ENCODE measurements at places on chromosomes 7 and 10.
A peak's percentile ranks its signal among the peaks of the same experiment; 100 is the strongest.

GRCh38 chr7:24721481-24722001, 35.7 kb downstream of the GSDME start:
- no peak for DNase-seq

DNA sequence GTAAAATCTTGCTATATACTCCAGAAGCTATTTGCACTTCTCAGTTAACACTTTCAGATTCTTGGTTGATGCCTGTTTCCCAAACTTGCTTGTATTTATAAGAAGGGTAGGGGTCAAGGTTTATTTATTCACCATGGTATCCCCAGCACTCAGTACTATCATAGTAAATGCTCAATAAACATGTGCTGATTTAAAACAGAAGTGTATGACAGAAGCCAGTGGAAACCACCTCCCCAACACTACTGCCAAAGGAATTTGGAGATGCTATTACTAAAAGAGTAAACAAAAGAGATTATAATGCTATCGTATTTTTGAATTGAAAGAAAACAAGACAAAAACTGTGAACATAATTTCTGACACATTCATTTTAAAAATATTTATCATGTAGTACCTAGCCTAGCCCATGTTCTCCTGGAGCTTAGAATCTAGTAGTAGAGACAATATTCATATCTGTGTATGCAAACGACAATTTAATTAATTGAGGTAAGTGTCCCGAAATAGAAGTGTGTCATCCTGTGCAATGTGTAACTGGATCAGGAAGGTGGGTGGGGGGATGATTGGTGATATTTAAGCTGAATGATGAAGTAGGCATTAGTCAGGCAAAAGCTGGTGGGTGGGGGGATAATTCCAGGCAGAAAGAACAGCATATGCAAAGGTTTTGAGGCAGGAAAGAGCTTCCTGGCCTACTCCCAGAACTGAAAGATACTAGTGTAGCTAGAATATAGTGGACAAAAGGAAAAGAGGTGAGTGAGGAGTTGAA, 77.5 kb downstream of the HGF start:
- no peak for DNase-seq

- no peak for DNase-seq
Observed at GRCh38 chr10:25831080-25831479, 102.9 kb upstream of the MYO3A start.

GRCh38 chr10:3397231-3397630, 224.6 kb upstream of the PITRM1 start:
- no peak for DNase-seq

DNA sequence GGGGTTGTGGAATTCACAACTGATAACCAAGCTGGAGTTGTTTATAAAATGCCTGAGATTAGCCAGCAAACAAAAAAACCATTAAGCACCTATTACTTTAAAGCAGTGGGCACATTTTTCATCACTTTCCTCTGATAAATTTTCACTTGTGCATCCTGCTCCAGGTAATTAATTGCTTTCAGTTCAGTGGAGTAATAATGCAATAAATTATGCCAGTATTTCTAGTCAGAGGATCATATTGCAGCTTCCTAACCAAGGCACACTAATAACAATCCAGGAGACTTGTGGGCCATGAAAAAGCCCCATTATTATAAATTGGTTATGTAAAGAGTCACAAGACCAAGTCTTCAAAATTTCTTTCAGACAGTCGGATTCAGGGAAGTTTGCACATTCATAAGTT, 193.2 kb downstream of the LRMDA start:
- DNase-seq, result no peak

GRCh38 chr10:133143200-133143533, 16.9 kb upstream of the KNDC1 start:
- no peak for DNase-seq

DNA sequence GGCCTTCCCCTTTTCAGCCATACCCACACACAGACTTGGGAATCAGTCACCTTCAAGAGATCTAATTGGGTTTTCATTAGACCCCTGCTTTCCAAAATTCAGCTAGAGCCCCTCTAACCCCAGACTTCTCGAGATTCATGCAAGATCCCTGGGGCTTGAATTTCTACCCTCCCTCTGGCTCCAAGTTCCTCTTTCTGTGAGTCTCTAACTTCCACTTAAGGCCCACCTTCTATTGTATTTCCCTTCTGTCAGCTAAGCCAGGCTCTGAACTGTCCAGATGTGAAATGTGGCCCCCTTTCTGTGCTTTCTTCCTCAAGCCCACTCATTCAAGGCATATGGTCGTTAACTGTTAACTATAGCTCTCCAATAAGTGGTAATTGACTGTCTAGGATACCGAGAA, 132.2 kb downstream of the ZNF365 start:
- DNase-seq, result peak; percentile 17

GRCh38 chr7:5672468-5672867, 109.0 kb downstream of the RNF216 start:
- DNase-seq, result no peak

GRCh38 chr10:95395947-95396449, 105.2 kb upstream of the PDLIM1 start:
- DNase-seq, result no peak

DNA sequence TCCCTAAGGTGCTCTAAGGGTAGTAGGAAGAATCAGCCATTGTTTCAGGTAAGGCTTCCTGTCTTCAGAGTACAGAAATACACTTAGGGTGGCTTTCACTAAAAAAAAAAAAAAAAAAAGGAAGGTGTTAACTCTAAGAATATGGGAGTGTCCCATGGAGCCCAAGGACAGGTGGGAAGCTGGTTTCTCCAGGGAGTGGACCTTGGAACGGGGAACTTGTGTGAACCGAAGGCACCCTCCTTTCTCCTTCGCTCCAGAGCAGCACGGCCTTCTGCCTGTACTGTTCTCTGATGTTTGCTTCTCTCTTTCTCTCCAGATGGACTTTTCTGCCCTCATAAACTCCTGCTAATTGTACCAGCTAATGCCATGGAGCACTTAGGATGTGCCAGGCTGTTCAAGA, 6.2 kb downstream of the OPALIN start:
- no peak for DNase-seq

DNA sequence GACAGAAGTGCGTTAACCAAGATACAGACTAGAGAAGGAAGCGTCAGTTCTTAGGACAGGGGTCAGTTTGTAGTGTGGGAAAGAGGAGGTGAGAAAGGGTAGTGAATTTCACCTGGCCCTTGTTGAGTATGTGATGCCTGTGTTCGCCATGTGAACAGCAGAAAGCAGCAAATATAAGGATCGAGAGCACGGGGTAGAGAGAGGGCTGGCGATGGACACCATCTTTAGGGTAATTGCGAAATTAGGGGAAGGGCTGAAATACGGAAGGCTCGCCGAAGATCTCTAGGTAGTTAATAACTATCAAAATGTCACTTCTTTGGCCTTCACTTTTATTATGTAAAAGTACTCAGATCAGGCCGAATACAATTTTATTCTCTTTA, 6.2 kb upstream of the MEST start:
- DNase-seq, result no peak

- no peak for DNase-seq
Observed at GRCh38 chr10:89330537-89331212, 2.9 kb downstream of the IFIT3 start.

- DNase-seq, result no peak
Observed at GRCh38 chr10:129058664-129059155, 408.3 kb upstream of the MGMT start.

GRCh38 chr7:100158229-100159098, at the start of gene TRAPPC14:
Gene TRAPPC14, minus strand, starts transcription at chr7:100158723. Its CDS starts 224 bp downstream, at chr7:100158499.
- DNase-seq, result peak; percentile 65

DNA sequence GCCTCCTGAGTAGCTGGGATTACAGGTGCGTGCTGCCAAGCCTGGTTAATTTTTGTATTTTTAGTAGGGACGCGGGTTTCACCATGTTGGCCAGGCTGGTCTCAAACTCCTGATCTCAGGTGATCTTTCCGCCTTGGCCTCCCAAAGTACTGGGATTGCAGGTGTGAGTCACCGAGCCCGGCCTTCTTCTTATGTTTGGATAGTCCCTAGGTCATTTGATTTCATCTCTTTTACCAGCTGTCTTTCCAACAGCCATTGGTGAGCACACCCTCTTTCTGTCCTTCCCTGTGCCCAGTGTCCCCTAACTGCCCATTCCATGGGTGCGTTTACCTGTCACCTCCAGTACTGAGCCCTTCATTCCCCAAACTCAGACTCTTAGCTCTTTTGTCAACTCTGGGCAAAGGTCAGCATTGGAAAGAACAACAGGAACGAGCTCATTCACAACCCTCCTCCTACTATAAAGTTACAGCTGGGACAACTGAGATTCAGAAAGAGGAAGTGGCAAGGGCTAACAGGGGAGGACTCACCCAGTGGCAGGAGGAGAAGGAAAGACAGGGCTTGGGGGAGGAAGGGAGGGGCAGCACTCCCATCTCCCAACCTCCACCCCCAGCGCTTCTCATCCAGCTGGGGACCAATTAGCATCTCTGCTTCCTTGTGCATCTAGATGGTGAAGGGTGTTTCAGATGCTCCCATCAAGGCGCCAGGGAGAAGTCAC, 5.6 kb downstream of the SSC4D start:
- peak; percentile 76 for DNase-seq

DNA sequence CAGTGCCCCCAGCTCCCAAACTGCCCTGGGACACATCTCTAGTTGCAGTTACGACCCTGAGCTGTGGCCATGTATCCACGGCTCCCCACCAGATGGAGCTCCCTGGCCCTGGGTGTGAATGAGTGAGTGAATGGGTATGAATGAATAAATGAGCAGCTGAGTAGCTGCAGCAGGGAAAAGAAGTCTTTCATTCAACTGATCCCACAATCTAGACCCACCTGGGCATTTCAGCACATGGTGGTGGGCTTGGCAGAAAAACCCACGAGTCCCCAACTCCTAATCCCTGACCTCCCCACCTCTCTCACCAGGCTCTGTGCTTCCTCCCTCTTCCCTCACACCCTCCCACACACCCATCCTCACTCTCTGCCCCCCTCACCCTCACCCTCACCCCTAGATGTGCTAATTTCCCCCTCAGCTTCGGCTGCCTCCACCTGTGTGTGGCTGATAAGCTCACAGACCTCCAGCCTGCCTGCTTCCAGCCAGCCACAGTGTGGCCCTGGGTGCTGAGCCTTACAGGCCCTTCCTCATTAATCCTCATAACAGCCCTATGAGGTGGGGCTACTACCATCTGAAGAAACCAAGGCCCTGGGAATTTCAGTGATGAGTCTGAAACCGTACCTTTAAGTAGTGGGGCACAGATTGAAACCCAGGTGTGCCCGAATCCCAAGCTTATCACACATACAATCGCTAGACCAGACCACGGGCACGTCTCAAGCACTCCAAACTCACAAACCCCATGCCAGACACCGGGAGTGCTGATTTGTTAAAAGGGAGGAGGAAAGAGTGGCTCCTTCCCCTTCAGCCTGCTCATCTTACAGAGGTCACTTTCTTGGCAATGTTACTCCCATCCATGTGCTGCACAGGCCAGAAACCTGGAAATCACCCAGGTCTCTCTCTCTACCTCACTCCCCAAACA, 2.2 kb upstream of the ATP6V1F start:
- no peak for DNase-seq

- DNase-seq, result no peak
Observed at GRCh38 chr7:17989546-17989945, 38.1 kb downstream of the PRPS1L1 start.

DNA sequence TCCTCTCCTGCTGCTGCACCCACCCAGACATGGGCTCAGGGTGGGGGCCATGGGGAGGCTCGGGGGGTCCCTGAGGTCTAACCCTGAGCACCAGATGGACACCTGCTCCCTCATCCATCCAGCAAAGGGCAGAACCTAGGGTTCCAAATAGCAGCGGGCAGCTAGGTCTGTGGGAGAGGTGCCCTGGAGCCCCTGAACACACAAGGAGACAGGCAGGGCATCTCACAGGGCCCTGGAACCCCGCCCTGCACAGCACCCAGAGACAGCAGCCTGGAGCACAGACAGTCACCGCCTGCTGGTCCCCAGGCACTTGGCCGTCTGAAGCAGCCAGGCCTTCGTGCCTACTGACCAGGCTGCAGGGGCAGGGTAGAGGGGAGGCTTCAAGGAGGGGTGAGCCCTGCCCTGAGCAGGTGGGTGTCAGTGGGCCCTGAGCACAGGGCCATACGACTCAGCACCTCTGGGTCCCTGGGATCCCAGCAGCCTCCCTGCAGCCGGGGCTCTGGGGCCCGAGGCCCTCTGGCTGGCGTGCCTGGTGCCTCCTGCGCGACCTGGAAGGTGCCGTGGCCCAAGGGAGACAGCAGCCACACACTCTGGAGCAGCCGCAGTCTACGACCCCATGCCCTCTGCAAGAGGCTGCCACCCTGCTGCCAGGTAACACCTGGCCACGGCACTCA, 38.3 kb downstream of the GET4 start:
- no peak for DNase-seq

DNA sequence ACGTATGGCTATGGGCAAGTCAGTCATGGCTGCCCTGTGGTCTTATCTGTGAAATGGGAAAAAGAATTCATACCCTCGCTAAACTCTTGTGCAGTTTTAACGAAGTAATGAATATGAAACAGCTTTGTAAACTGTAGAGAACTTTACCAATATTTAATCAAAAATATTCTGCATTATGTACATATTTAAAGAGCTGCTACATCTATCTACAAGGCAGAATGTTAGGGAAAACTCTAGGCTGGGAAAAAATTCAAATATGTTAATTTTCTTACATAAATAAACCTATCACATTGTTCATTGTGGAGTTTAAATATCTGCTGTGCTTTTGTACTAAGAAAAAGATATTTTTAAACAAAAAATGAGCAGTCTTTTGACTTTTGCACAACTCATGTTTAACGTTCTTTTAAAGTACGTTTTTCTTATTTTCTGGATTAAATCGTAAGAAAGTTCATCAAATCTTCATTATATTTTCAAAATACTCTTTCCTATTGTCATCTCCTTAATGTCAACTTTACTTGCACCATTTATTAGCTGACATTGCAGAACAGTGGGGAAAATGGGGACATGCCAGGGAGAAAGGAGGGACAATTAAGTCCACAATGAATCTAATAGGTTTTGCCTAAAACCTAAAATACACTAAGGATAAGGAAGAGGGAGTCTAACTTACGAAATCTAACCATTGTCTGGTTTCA, 57.5 kb downstream of the ICA1 start:
- DNase-seq, result no peak

GRCh38 chr10:131078131-131078881, 233.2 kb downstream of the TCERG1L start:
- no peak for DNase-seq

- DNase-seq, result no peak
Observed at GRCh38 chr10:22824984-22825383, 102.9 kb upstream of the ARMC3 start.

GRCh38 chr7:38181111-38181510, 3.1 kb downstream of the STARD3NL start:
- peak; percentile 13 for DNase-seq

DNA sequence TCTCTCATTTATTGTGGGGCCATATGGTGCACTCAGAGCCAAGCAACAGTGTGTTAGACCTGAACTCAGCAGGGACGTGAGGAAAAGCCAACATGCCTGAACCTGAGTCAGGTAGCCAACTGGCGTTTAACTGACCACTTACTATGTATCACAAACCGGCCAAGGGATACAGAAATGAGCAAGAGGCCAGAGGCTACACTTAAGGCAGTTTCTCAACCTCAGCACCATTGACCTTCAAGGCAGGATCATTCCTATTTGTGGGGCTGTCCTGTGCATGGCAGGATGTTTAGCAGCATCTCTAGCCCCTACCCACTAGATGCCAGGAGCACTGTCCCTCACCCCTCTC, 103.5 kb upstream of the NANOS1 start:
- no peak for DNase-seq

Data from AML-193 (cell line).